ENCODE measurements at places on chromosomes 2 and 18. TPM values are rescaled to one million over a fixed set of nuclear protein-coding genes. Genes with fewer than 3 reads are reported as not detected.

Gene GREB1
- 16.9 TPM for total RNA-seq

Gene KCNS3
- total RNA-seq = 31.2 TPM

Gene SH3BP4
- total RNA-seq = 45.8 TPM

Gene ST8SIA5
- total RNA-seq = 0.52 TPM

Gene LOXHD1
- total RNA-seq = 0.07 TPM

Gene C2orf76
- 14.1 TPM for total RNA-seq

Gene DYTN
- total RNA-seq = not detected

Gene LRATD1
- 1.3 TPM for total RNA-seq

Gene AQP12B
- not detected for total RNA-seq

Gene LYG2
- not detected for total RNA-seq

Gene SPATS2L
- 74.7 TPM for total RNA-seq

Gene C1GALT1C1L
- total RNA-seq = not detected

Gene CD8B
- 0.37 TPM for total RNA-seq

Gene NAT8
- not detected for total RNA-seq

Gene FOXI3
- total RNA-seq = 1.7 TPM

Gene NEB
- 0.14 TPM for total RNA-seq

Gene NFATC1
- 14.1 TPM for total RNA-seq

Gene HK2
- total RNA-seq = 16.2 TPM

Gene NXPH2
- 0.55 TPM for total RNA-seq

Gene STPG4
- not detected for total RNA-seq

Gene ITGA4
- 1.6 TPM for total RNA-seq

Gene VWC2L
- not detected for total RNA-seq

Gene MAP4K4
- 45.6 TPM for total RNA-seq

Gene EHD3
- total RNA-seq = 7.3 TPM

Gene DPY30
- total RNA-seq = 122 TPM

Gene SFT2D3
- total RNA-seq = 13.4 TPM

Gene SLC9A2
- 0.03 TPM for total RNA-seq

Gene MC5R
- total RNA-seq = not detected

Gene RBM44
- total RNA-seq = 1.6 TPM

Gene CNRIP1
- 0.81 TPM for total RNA-seq

Gene MLPH
- total RNA-seq = 1.1 TPM

Gene TTL
- 52.6 TPM for total RNA-seq

Gene AQP12A
- total RNA-seq = not detected

Gene LRRC30
- not detected for total RNA-seq

Gene XDH
- total RNA-seq = 1.3 TPM

Gene MEP1B
- total RNA-seq = not detected

Gene CDH19
- not detected for total RNA-seq

Gene ABCG8
- not detected for total RNA-seq

Gene ANKRD53
- not detected for total RNA-seq

Gene CDCA7
- total RNA-seq = 83.8 TPM
